Hepatocyte (in vitro differentiated cells): ENCODE measurements at places on chromosomes 1 and 21. TPM values are rescaled to one million over a fixed set of nuclear protein-coding genes. Genes with fewer than 3 reads are reported as not detected.

DNA sequence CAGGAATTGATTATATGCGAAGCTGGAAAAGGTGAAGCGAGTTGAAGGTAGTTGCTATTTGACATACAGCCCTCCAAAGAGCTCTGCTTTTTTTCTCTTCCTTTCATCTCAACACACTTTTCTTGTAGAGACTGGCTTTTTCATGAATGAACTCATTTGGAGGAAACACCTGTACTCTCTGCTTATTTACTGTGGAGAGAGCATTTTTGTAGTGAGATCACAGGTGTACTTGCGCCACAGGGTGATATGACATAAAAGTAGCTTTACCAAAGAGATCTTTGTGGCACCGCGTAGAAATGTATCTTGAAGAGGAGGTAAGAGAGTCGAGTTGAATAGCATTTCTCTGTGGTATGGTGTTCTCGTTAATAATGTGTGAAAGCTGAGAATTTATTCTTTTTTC, 187.6 kb downstream of the VPS13D start:
- no peaks in the 10 kb centered on the region for H3K27me3 ChIP-seq
- H3K4me1 ChIP-seq = no peaks in the 10 kb centered on the region
- DNase-seq = no peak
- H3K36me3 ChIP-seq = no peaks in the 10 kb centered on the region
- no peak overlapping the region for H3K4me3 ChIP-seq
- H3K27ac ChIP-seq = no peak overlapping the region

- H3K4me1 ChIP-seq = no peaks in the 10 kb centered on the region
- no peak overlapping the region for H3K4me3 ChIP-seq
- no peak overlapping the region for H3K27ac ChIP-seq
- no peak for DNase-seq
Observed at GRCh38 chr1:230002164-230002803, 64.8 kb upstream of the GALNT2 start.

DNA sequence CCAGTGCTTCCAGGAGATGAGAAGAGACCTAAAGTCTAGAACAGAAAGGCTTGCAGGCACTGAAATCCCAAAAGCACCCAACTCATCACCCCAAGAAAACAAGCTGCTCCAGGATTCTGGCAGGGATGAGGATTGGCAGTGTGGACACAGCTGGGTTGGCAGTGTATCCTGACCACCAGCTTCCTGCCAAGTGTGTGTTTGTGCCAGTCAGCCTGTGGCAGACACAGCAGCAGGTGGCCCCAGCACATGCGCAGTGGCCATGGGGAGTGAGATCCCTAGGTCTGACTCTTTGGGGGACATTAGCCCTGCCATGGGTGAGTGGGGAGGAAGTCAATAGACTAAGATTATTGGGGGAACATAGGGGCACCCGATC, 8.7 kb upstream of the SNAPIN start:
- H3K4me3 ChIP-seq = no peak overlapping the region
- no peak for DNase-seq
- H3K27ac ChIP-seq = no peak overlapping the region
- H3K27me3 ChIP-seq = no peaks in the 10 kb centered on the region

DNA sequence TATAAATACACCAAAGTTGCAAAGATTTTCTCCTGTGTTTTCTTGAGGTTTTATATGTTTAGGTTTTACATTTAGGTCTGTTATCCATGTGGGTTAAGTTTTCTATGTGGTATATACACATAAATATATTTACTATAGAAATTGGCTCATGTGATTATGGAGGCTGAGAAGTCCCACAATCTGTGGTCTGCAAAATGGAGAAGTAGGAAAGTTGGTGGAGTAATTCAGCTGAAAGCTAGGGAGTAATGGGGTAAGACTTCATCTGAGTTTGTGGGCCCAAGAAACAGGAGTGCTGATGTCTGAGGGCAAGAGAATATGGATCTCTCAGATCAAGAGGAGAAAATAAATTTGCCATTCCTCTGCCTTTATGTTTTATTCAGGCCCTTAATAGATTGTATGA, 146.0 kb downstream of the GPATCH2 start:
- no peak overlapping the region for H3K4me3 ChIP-seq
- no peak overlapping the region for H3K27ac ChIP-seq
- no peak for DNase-seq
- no peaks in the 10 kb centered on the region for H3K36me3 ChIP-seq
- H3K27me3 ChIP-seq = no peaks in the 10 kb centered on the region

- peaks cover 8% of the 10 kb centered on the region for H3K27me3 ChIP-seq
- no peak overlapping the region for H3K27ac ChIP-seq
- no peaks in the 10 kb centered on the region for H3K4me1 ChIP-seq
Observed at GRCh38 chr1:21547876-21548275, 38.7 kb downstream of the ALPL start.

DNA sequence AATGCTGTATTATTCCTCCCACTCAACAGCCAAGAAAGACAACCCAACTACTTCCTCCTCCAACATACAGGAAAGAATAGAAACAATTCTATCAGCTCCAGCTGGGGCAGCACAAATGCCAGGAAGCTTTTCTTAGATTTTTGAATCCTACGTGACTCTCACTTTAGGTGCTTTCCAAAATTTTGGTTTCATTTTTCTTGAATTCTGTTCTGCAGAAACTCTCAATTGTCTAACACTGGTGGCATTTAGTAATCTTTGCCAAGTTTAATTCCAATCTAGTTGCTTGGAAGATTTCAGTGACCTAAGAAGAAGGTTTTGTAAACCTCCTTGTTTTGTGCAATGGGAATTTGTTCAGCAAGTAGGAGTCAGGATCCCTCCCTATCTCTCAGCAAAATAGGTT, 37.1 kb upstream of the DOCK7 start:
- H3K27me3 ChIP-seq = no peaks in the 10 kb centered on the region

GRCh38 chr1:12165342-12165741, 1.4 kb upstream of the TNFRSF1B start:
- DNase-seq = no peak
- H3K27me3 ChIP-seq = peaks cover 7% of the 10 kb centered on the region
- H3K4me3 ChIP-seq = no peak overlapping the region

GRCh38 chr1:221016751-221017150, 137.5 kb downstream of the HLX start:
- DNase-seq = no peak
- no peak overlapping the region for H3K4me3 ChIP-seq
- H3K27me3 ChIP-seq = no peaks in the 10 kb centered on the region

GRCh38 chr21:31258073-31258472, 86.0 kb downstream of the TIAM1 start:
- H3K27ac ChIP-seq = no peak overlapping the region
- no peaks in the 10 kb centered on the region for H3K27me3 ChIP-seq
- H3K4me3 ChIP-seq = no peak overlapping the region
- H3K4me1 ChIP-seq = no peaks in the 10 kb centered on the region

Gene IL12RB2
- 0.47 TPM in 1 of 2 replicates, not detected in the other for total RNA-seq

Gene RAB7B
- 3.9 and 4.5 TPM in 2 replicates for total RNA-seq

Gene ALPL
- 1.6 and 2.2 TPM in 2 replicates for total RNA-seq

Gene ESRRG
- 10.3 and 15.8 TPM in 2 replicates for total RNA-seq

Gene METTL13
- total RNA-seq = 18.9 and 24.4 TPM in 2 replicates

Gene SLAMF9
- not detected in 2 replicates for total RNA-seq
